Hematopoietic multipotent progenitor cell treated with erythropoietin and hydrocortisone succinate and interleukin-3 and kit ligand, for 6 days (in vitro differentiated cells): ENCODE measurements at places on chromosomes 6 and 20.
A peak's percentile ranks its signal among the peaks of the same experiment; 100 is the strongest.

- no peak for DNase-seq
These were observed 256.6 kb downstream of the RFPL4B start for GRCh38 chr6:112603726-112604125.

- DNase-seq = no peak
These were observed 106.0 kb upstream of the TNFAIP3 start for GRCh38 chr6:137761072-137761471.

GRCh38 chr6:34839666-34840352 lies 47.9 kb downstream of the BLTP3A start:
- no peak for DNase-seq

DNA sequence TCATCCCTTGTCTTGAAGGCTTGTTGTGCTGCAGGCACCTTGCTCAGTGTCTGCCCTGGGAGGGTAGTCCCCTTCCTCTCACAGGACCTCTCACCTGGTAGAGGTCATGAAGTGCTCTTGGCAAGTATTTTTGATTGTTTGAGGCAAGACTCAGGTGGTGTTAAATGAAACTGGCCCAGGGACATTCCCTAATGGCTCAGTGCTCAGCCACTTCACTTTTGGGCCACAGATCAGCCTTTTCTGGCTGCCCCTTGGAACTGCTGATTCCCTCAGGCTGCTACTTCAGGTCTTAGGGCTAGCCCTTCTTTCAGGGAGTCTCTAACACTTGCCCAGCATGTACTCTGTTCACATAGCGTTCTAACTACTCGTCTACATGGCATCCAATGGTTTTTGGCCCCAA lies 111.3 kb downstream of the RNF144B start:
- DNase-seq = no peak

- peak; percentile 57 for DNase-seq
These were observed 102.6 kb downstream of the MRPL14 start for GRCh38 chr6:44024574-44025219.

GRCh38 chr20:48818481-48818987 lies 9.3 kb downstream of the PREX1 start:
- peak; percentile 49 for DNase-seq

GRCh38 chr20:19784511-19785172 lies 26.6 kb downstream of the RIN2 start:
- peak; percentile 79 for DNase-seq

- DNase-seq = no peak
These were observed 31.0 kb downstream of the IBTK start for GRCh38 chr6:82216549-82216948.

DNA sequence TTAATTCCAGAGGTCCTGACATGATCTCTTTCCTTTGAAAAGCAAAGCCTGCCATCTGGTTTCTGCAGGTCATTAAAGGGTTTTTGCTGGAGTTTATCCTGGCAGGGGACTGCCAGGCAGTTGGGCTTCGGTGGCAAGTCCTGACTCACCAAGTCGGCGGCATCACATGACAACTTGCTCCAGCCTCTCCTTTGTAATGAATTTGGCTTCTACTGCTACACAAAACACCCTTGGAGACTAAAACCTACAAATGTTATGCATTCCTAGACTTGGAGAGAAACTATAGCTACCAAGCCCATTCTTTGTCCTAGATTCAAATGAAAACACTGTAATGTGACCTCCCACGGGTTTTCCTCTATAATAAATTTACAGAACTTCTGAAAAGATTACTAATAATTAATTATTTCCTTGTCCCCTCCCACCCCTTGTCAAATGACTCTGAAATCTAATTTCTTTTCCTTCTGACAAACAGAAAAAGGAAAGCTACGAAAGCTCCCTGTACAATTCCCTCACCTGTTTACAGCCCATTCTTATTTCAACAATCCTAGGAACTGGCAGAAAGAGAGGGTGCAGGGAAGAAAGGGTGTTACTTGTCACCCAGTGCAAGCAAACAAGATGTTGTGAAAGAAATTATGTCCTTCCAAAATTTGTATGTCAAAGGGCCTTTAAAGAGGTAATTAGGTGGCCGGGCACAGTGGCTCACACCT lies 62.9 kb downstream of the QRSL1 start:
- peak; percentile 13 for DNase-seq

GRCh38 chr20:12098421-12098820 lies 180.7 kb downstream of the BTBD3 start:
- no peak for DNase-seq

DNA sequence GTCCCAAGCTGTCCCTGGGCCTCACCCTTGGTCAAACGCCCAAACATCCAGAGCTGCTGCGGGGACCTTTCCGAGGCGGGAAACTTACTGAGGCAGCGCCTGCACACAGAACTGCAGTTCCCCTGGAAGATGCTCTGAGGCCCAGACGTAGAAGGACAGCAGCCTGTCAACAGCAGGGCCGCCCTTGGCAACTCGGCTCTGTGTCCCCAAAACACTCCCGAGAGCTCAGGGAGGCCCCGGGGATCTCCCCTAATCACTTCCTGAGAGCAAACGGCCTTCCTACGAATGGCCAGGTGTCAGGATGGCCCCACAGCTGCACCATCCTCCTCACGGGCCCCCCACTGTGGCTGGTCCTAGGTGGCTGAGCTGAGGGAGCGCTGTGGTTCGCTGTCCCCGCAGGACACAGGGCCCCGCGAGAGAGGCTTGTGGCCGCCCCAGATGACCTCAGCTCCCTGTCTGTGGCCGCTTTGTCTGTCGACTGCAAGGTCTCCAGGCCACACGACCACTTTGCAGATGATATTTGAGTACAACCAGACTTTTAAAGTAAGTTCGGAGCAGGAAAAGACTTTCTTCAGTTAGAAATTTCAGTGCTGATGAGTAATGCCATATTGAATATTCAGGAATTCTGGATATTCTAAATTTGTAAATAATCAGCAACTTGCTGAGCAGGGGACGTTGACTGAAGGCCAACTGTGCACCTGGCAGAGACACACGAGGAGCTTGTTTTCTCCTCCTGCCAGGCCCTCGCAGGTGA lies 46.0 kb downstream of the DLL1 start:
- DNase-seq = no peak

DNA sequence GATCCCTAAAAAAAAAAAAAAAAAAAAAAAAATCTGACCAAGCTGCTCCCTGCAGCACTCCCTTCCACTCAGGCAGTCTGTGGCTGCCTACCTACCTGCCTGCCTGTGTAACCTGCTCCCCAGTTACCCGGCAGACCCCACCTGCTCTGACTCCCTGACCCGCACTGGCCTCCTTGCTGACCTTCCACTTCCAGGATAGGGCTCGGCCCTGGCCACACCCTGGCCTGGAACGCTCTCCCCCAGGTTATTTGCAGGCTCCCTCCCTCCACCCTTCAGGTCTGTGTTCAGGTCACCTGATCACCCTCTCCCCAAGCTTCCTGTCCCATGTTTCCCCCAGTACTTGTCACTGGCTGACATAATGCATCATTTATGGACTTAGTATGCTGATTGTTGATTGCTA lies 134.3 kb downstream of the SLC23A2 start:
- DNase-seq = no peak

GRCh38 chr6:5486214-5486613 lies 224.9 kb downstream of the FARS2 start:
- no peak for DNase-seq

DNA sequence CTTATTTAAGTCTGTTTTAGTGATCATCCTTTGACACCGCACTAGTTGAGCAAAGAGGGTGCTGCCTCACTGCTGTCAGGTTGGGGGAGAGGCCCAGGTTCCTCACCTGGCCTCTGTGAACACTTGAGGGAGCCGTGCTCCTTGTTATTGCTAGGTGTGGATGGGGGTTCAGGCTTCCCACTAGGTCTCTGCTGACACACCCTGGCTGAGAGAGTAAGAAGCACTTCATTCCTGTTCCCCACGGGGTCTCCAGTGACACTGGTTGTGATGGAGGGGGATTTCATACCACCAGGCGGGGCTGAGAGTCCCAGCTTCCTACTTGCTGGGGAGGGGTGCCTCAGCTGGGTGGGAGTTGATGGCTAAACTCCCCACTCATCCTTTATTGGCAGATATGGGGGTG lies 11.1 kb upstream of the NOTCH4 start:
- DNase-seq = no peak

- DNase-seq = no peak
These were observed 11.4 kb upstream of the UBR2 start for GRCh38 chr6:42552380-42552779.

DNA sequence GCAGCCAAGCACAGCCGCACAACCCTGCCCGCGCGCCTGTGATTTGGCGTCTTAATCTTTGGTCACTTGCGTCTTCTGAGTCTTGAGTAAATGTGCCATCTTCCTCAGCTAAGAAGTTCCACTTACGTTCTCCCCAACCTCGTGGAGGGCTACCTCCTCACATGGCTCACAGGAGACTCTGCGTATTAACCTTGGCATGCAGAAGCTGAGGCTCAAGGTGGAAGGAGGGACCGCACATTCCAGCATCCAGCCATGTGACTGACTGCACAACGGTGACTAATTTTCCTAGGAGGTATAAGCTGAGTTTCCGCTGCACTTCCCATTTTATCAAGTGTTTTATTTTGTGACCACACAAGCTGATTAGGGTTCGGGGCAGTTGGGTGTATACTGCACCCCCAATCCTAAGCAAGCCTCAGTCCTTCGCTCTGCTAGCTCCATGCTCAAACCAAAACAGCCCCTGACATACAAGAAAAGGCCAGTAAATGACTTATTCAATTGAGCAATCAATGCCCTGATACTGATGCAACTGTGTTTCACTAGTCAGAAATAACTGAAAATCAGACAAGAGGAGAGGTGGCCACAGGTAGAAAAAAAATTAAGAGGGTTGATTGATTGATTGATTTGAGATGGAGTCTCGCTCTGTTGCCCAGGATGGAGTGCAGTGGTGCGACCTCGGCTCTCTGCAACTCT lies 7.0 kb downstream of the BEND3 start:
- peak; percentile 13 for DNase-seq

- peak; percentile 70 for DNase-seq
These were observed 746 bp downstream of the BACH2 start for GRCh38 chr6:90295854-90296340.

- no peak for DNase-seq
These were observed 42.1 kb upstream of the SLC22A3 start for GRCh38 chr6:160305926-160306713.
